Neural crest cell (in vitro differentiated cells): ENCODE measurements at places on chromosomes 1 and 21.

DNA sequence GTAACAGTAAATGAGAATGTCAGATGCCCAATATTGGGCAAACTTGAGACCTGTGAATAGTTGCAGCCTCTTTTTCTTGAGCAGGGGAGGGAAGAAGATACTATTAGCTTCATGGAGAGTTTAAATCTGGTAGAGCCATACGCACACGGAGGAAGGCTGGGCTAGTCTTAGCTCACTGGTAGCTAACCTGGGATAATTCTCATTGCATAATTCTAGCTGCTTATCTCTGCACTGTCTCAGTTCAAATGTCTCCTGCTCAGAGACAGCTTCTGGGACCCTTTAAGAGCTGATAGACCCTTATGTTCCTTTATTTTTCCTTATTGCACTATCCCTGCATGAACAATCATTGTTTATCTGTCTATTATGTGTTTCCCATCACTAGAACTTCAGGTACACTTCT, 8.4 kb downstream of the C1orf87 start:
- DNase-seq, result no peak

DNA sequence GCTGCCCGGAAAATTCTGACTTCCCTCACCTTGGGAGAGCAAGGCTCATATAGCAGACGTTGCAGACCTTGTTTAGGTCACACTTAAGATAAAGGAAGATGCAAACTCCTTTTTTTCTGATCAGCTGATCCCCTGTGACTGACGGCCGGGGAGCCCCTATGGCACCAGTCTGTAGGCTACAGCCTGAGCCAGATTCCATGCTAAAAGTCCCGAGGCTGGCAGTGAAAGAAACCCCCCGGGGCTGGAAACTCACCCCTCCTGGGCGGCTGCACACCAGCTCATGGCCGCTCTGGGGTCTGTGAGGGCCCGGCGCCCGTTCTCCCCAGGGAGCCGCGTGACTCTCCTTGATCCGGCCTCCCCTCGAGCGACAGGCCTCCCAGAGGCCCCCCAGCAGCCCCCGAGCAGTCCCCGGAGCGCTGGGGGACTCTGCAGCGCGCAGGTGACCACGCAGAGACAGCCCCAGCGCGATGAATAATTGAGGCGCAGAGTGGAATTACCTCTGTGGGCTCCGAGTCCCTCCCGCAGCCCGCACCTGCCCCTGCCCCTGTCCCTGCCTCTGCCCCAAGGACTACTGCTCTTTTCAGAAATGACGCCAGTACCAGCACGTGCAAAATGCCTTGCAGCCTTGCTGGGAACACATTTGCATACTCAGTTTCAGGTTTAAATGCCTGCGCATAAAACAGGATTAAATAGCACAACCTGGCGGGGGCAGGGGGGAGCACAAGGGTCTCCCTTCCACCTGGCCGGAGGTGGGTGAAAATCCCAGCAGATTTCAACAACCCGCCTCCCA, 62.6 kb upstream of the CLDN14 start:
- no peak for DNase-seq

DNA sequence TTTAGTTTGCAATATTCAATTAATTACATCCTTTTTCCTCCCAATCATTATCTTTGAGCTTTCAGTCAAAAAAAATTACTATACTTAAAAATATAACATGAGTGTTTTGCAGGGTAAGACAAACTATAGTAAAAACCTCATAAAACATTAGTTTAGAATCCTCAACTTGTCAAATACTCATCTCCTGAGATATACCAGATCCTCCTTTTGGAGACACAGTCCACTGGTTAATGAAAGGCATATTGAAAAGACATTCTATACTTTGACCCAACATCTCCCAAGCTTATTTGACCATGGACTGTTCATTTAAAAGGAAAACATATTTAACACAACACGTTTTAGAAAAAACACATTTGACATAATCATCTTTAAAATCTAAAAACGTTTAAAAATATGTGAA, 52.8 kb downstream of the NRIP1 start:
- DNase-seq, result no peak

- no peak for DNase-seq
Measured at GRCh38 chr1:198749279-198749678, 110.4 kb downstream of the PTPRC start.

GRCh38 chr1:179953974-179954492, 577 bp upstream of the CEP350 start:
- no peak for DNase-seq

GRCh38 chr1:39148942-39149341, 55.6 kb upstream of the MACF1 start:
- DNase-seq, result no peak

DNA sequence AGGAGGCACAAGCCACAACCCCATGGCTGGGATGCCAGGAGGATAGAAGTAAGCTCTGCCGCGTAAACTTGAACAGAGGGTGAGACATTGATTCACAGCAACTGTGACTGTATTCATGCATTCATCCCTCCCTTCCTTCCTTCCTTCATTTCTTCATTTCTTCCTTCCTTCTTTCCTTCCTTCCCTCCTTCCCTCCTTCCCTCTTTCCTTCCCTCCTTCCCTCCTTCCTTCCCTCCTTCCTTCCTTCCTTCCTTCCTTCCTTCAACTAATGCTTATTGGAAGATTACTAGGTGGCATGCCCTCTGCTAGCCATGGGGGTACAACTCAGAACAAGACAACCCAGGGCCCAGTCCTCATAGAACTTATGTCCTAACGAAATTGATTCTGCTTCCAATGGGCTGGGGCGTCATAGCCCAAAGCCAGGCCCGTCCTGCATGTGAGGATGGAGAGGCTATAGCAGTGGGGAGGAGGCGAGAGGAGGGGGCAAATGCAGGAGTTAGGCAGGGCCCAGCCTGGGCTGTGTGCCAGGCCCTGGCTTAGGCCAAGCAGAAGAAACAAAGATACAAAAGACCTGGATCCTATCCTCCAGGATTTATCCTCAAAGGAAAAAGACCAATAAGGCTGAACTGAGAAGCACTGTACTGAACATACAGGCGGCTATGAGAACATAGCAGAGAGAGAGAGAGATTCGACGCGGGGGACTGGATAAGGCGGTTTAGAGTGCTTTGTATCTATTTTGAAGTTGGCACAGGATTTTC, 24.4 kb upstream of the PAXBP1 start:
- DNase-seq, result no peak

DNA sequence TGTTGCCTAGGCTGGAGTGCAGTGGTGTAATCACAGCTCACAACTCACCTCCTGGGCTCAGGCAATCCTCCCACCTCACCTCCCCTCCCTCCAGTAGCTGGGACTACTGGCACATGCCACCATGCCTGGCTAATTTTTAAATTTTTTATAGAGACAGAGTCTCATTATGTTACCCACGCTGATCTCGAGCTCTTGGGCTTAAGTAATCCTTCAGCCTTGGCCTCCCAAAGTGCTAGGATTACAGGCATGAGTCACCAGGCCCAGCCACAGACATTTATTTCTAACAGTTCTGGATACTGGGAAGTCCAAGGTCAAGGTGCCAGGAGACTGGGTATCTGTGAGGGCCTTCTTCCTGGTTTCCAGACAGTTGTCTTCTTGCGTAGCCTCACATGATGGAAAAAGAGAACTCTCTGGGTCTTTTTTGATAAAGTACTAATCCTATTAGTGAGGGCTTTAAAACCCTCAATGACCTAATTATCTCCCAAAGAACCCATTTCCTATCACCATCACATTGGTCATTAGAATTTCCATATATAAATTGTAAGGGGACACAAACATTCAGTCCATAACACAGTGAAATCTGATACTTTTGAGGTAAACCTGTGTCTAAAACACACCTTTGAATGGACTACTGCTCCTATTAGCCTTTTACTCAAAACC, 67.9 kb downstream of the PHACTR4 start:
- no peak for DNase-seq

GRCh38 chr1:40712997-40713396, 21.5 kb downstream of the NFYC start:
- no peak for DNase-seq

DNA sequence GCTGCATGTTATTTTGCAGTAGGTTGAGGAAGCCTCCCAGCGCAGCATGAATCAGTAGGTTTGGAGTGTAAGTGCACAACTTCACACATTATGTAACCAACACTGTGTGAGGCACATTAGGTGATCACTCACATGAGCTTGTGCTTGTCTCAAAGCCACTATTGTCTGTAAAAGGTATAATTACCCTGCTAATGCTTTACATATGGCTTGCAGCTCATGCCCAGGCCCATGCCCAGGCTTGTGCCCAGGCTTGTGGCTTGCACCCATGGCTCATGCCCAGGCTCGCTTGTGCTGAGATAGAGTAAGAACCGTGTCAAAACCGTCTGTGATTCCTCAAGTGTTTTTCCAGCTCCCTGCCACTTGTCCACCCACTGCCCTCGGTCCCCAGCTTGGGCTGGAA, 596.3 kb downstream of the LTN1 start:
- DNase-seq, result no peak

GRCh38 chr1:7387053-7387927, 383.8 kb upstream of the VAMP3 start:
- no peak for DNase-seq

DNA sequence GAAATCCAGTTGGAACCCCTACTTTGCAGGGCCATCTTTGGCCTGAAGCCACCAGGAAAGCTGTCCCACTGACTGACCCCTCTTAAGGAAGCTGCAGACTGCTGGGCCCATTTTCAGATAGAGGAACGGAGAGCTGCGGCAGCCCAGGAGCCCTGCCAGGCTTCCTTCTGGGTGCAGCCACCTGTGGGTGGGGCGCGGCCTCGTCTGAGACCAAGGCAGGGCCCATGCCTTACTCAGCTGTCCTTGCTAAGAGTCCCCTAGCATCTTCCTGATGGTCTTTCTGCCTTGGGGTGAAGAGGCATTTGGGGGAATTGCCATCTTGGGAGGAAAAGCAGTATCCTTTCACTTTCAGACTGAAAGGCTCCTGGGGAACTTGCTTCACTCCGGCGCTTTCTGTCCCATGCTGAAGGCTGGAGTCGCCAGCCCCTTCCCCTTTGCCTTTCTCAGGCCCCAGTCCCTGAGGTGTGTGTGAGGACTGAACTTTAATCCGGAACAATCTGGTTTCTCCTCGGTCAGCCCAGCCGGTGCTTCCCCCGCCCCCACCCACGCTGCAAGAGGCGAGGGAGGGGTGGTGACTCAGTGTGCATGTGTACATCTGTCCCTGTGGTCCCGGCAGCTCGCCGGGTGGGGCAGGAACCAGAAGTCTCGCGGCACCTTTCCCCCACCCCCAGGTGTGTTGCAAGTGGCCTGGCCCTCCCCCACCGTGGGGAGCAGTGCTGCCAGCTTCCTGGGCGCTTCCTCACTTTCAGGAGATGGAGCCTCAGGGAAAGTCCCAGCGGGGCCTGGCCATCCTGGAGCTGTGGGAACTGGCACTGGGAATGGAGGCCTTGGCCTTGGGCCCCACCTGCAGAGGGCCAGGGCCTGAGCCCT, 5.1 kb downstream of the ZC3H12A start:
- DNase-seq, result no peak

DNA sequence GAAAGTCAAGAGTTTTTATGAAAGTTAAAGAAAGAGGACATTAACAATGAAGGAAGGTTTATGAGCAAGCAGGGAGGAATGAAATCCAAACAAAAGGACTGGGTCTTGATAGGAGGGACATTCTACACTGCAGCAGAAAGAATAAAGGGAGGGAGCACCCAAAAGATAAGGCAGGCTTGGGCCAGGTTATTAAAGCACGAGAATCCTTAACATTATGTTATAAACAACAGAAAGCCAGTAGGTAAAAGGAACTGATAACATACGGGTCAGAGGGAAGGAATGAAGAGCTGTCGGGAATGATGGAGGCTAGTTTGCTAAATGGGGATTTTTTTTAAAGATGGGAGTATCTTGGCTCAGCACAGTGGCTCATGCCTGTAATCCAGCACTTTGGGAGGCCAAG, 19.4 kb downstream of the LPGAT1 start:
- no peak for DNase-seq

- DNase-seq, result no peak
Measured at GRCh38 chr1:230228236-230228897, 161.3 kb downstream of the GALNT2 start.

DNA sequence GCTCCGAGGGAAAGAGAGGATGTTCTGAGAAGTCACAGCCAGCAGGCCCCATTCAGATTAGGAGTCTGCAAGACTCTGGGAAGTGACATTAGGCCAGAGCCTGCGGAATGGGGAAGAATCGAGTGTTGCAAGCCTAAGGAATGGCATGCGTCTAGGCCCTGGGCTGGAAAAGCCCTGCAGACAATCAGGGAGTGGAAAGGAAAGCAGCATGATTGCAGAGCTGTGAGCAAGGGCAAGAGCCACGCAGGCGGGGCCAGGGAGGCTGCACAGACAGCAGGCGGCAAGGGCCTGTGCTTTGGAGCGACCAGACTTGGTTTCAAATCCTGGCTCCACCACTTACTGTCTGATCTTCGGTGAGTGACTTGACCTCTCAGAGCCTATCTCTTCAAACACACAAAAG, 118.2 kb downstream of the RRAGC start:
- DNase-seq, result no peak

- DNase-seq, result peak; percentile 52
Measured at GRCh38 chr1:147627435-147628110, 42.8 kb downstream of the ACP6 start.

GRCh38 chr1:203871114-203871880, 9.9 kb downstream of the SNRPE start:
- DNase-seq, result peak; percentile 45

- no peak for DNase-seq
Measured at GRCh38 chr1:114043054-114043453, 63.8 kb downstream of the OLFML3 start.

DNA sequence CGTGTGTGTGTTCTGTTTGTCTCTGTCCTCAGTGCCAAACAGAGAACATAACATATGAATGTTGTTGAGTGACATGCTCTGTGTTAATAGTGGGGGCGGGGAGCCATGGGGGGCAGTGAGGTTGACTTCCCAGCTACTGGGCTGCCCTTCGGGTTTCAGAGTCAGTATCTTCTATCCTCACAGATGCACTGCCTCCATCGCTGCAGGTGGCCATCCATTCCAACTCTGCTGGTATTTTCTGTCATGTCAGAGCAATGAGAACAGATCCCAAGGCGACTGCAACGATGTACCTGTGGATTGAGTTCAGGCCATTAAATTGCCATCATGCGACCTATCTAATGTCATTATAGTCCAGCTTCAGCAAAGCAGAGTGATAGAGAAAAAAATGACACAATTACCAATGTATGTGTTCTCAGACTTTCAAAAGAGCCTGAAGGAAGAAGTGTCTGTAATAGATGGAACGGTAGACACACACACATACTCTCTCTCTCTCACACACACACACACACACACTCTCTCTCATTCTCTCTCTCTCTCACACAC, 418.5 kb downstream of the RWDD3 start:
- DNase-seq, result no peak

GRCh38 chr1:164876398-164877116, 317.6 kb downstream of the PBX1 start:
- no peak for DNase-seq

DNA sequence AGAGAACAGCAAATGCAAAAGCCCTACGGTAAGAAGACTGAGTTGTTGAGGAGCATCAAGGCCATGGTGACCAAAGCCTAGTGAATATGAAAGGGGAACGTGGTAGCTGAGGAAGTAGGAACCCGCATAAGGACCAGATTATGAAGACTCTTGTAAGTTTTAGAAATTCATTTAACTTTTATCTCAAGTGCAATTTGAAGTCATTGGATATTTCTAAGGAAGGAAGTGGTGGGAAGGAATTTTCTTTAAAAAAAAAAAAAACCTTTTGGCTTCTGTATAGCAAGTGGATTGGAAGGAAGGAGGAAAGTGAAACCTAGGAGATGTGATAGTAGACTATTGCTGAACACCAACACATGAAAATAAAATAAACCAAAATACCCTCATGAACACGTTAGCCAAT, 119.0 kb downstream of the TNFSF18 start:
- no peak for DNase-seq
